Liver (tissue), 10 donors: ENCODE measurements at places on chromosomes 2 and 18. TPM values are rescaled to one million over a fixed set of nuclear protein-coding genes. Genes with fewer than 3 reads are reported as not detected.

DNA sequence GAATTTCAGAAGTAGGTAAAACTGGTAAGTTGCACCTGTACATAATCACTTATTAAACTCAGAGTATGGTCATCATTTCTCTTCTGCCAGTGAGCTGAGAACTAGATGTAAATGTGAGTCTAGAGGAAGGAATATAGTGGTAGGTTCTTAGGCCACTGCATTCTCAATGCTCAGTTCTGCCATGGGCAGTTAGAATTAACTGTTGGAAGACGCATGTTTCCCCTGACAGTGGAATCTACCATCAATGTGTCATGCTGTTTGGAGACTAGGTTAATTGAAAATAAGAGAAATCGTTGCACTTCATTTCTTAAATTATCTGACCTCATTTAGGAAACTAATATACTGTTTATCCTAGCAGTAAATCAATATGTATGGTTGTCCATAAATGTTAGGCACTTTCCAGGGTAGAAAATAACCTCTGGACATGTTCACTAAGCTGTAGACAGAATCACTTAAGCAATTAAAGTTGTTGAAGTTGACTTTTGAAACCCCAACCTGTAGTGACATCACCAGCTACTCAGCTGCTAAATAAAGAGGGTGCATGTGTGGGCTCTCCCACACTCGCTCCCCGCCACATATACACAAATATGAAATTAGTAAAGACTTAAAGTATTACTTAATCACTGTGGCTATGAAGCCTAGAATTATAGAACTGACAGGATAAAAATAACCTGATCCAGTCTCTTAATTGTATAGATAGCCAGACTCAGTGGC, 91.5 kb upstream of the NOSTRIN start:
- no peaks in the 10 kb centered on the region for H3K36me3 ChIP-seq
- no peak for DNase-seq
- no peaks in the 10 kb centered on the region for H3K27me3 ChIP-seq
- no peak overlapping the region for H3K27ac ChIP-seq

The TMEM247 gene
- total RNA-seq = not detected

The SERPINB3 gene
- 0.05 TPM for total RNA-seq

DNA sequence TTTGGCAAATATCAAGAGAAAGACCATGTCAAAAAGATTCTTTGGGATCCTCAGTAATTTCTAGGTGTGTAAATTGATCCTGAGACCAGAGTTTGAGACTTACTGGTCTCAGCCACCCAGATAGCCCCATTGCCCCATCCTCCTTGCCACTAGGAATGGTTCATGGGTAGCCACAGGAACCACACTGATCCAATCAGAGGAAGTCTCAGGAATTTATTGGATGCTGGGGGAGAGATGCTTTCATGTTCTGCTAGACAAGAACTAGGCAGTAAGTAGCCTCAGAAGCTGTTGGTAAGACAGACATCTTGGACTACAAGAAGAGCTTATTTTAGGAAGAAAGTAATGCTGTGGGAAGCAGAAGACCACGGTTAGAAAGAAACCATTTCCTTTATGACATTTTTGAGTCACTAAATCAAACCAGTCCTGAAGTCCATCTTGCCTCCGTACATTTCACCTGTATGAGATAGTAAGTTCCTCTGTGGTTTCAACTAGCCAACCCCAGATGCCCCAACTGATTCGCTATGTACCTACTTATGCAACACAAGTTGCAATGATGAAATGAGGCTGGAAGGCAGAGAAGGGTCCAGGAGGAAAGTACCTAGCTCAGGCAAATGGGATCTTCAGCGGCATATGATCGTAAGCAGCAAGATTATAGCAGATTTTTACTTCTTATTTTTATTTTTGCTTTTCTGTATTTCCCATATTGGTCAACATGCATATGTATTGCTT, 3.6 kb upstream of the ST3GAL5 start:
- no peaks in the 10 kb centered on the region for H3K27me3 ChIP-seq
- no peaks in the 10 kb centered on the region for H3K36me3 ChIP-seq
- H3K4me3 ChIP-seq = no peak overlapping the region
- H3K4me1 ChIP-seq = peaks cover 3% of the 10 kb centered on the region
- no peak for DNase-seq
- no peak overlapping the region for H3K27ac ChIP-seq

The PPP1R7 gene
- 30.0 TPM for total RNA-seq
